ENCODE measurements at places on chromosomes 5 and 9. TPM values are rescaled to one million over a fixed set of nuclear protein-coding genes. Genes with fewer than 3 reads are reported as not detected.
A peak's percentile ranks its signal among the peaks of the same experiment; 100 is the strongest.

Gene PRRX2
- total RNA-seq: 0.49 TPM

- no peaks in the 10 kb centered on the region for H3K27me3 ChIP-seq
- H3K4me1 ChIP-seq: peaks cover 23% of the 10 kb centered on the region
- no peak for DNase-seq
- no peak overlapping the region for H3K4me3 ChIP-seq
- no peaks in the 10 kb centered on the region for H3K36me3 ChIP-seq
These were observed 33.6 kb upstream of the COL5A1 start for GRCh38 chr9:134607971-134608370.

DNA sequence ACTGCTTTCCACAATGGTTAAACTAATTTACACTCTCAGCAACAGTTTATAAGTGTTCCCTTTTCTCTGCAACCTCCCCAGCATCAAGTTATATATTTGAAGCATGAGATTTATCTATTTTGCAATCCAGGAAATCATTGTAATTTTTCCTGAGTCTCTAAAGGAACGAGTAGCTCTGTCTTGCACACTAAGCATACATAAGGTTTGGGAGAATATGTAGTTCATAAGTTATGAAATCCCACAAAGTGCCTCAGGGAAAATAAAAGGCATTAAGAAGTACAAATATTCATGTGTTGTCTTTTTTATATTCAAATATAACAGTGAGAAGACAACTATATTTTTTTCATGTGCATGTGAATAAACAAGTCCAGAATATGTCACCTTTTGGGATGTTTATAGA lies 377.1 kb upstream of the RORB start:
- DNase-seq: no peak
- H3K4me3 ChIP-seq: no peak overlapping the region
- no peaks in the 10 kb centered on the region for H3K36me3 ChIP-seq
- no peak overlapping the region for H3K27ac ChIP-seq
- H3K27me3 ChIP-seq: no peaks in the 10 kb centered on the region

Gene PCDHGC3
- total RNA-seq: 31.4 TPM

Gene CBY3
- not detected for total RNA-seq

Gene CD274
- total RNA-seq: 1.4 TPM

GRCh38 chr9:116156621-116157314 lies 3.2 kb downstream of the PAPPA start:
- DNase-seq: peak; percentile 80
- H3K4me3 ChIP-seq: no peak overlapping the region
- peaks cover 34% of the 10 kb centered on the region for H3K4me1 ChIP-seq
- H3K27me3 ChIP-seq: peaks cover 12% of the 10 kb centered on the region

DNA sequence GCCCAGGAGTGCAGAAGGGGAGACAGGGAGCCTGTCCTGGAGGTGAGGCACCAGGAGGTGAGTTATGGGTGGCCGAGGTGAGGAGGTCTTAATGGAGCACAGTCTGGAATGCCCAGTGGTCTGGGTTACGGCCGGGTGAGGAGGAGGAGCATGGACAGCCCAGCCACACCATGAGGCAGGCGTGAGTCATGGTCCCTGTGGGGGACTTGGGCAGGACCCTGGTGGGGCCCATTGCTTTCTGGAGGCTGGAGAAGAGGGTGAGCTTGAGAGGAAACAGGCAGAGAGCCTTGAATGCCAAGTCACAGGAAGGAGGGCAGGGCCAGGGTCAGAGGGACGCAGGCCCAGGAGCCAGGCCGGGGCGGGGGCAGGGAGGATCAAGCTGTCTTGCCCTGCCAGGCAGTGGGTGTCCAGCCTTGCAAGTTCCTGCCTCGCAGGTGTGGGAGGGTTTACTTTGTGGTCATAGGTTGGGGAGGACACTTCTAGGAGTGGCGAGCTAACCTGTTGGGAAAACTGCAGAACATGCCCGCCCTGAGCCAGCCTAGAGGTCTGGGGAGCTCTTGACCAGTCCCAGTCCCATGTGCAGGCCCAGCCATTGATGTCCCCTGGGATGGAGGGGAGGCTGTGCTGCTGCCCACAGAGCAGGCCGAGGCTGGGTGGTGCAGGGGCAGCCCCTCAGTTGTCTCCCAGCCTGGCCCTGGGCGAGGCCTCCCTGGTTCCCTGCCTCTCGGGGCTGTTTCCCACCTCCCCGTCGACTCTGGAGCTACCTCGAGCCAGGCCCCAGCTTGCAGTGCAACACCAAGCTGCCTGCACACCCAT lies 2.8 kb downstream of the CACNA1B start:
- H3K27ac ChIP-seq: no peak overlapping the region
- H3K4me1 ChIP-seq: no peaks in the 10 kb centered on the region
- H3K36me3 ChIP-seq: no peaks in the 10 kb centered on the region
- H3K27me3 ChIP-seq: peaks cover 34% of the 10 kb centered on the region
- no peak for DNase-seq

Gene SPINK7
- not detected for total RNA-seq

Gene IFNA13
- total RNA-seq: not detected

Gene PCDHGA1
- total RNA-seq: 0.71 TPM

- H3K36me3 ChIP-seq: no peaks in the 10 kb centered on the region
- H3K4me1 ChIP-seq: no peaks in the 10 kb centered on the region
- DNase-seq: no peak
- H3K27me3 ChIP-seq: no peaks in the 10 kb centered on the region
- H3K4me3 ChIP-seq: no peak overlapping the region
These were observed 212.2 kb downstream of the PCSK1 start for GRCh38 chr5:96220610-96221390.

DNA sequence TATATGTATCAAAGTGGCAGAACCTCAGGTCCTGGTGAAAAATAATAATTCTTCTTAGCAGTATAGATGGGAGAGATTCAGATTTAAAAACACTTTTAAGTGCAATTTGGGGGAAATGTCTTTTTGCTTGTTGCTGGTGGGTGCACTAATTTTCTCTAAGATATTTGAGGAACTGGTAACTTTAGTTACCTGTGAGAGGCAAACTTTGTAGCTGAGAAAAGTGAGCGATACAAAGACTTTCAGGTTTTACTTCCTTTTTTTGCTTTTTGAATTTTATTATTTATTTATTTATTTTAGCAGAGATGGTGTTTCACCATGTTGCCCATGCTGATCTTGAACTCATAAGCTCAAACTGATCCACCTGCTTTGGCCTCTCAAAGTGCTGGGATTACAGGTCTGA lies 303.1 kb upstream of the PTGER4 start:
- no peaks in the 10 kb centered on the region for H3K27me3 ChIP-seq
- no peak overlapping the region for H3K4me3 ChIP-seq
- DNase-seq: no peak
- no peak overlapping the region for H3K27ac ChIP-seq

- H3K27ac ChIP-seq: no peak overlapping the region
- H3K36me3 ChIP-seq: no peaks in the 10 kb centered on the region
- no peak overlapping the region for H3K4me3 ChIP-seq
- H3K27me3 ChIP-seq: no peaks in the 10 kb centered on the region
These were observed 37.3 kb upstream of the WWC1 start for GRCh38 chr5:168254013-168254693.

DNA sequence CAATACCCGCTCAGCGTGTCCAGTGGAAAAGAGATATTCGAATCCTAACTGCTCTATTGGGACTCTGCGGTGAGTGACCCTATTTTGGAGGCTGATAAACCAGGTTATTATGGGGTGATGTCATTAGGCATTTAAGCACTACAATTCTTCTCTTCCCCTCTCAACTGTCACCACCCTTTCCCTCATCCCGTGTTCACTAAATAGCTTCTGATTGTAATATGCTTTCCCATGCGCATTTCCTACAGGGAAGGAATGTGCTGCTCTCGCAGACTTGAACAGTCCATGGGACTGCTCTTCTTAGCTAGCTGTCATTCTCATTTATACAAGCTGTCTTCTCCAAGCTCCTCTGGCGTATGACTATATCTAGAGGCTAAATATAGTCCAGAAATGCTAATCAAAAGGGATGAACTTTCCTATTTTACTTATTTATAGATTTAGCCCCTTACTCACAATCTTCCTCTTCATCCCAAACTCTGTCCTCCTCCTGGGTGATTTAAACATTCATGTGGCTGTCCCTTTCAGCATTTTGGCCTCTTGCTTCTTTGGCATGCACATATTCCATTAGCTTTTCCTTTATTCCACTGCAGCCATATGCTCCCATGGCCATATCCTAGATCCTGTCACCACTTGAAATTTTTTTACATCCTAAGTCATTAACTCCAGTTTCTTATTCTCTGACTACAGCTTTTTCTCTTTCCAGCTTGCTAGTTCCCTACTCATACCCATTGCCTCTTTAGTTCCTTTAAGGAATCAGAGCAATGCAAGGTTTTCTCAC lies 39.6 kb upstream of the CSNK1G3 start:
- H3K27me3 ChIP-seq: no peaks in the 10 kb centered on the region
- H3K4me1 ChIP-seq: no peaks in the 10 kb centered on the region
- no peak overlapping the region for H3K27ac ChIP-seq
- H3K36me3 ChIP-seq: no peaks in the 10 kb centered on the region

DNA sequence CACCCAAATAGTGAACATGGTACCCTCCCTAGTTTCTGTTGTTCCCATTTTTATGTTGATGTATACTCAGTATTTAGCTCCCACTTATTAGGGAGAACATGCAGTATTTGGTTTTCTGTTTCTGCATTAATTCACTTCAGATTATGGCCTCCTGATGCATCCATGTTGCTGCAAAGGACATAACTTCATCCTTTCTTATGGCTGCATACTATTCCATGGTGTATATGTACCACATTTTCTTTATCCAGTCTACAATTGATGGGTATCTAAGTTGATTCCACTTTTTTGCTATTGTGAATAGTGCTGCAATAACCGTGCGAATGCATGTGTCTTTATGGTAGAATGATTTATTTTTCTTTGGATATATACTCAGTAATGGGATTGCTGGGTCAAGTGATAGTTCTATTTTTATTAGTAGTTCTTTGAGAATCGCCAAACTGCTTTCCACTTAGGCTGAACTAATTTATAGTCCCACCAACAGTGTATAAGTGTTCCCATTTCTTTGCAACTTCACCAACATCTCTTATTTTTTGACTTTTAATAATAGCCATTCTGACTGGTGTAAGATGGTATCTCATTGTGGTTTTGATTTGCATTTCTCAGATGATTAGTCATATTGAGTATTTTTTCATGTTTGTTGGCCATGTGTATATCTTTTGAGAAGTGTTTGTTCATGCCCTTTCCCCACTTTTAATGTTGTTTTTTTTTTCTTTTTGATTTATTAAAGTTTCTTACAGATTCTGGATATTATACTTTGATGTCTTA lies 79.6 kb downstream of the SMIM15 start:
- no peaks in the 10 kb centered on the region for H3K27me3 ChIP-seq
- H3K4me1 ChIP-seq: no peaks in the 10 kb centered on the region
- no peak overlapping the region for H3K27ac ChIP-seq
- no peaks in the 10 kb centered on the region for H3K36me3 ChIP-seq
- no peak overlapping the region for H3K4me3 ChIP-seq
- DNase-seq: no peak

Gene MAP1B
- 659 TPM for total RNA-seq

DNA sequence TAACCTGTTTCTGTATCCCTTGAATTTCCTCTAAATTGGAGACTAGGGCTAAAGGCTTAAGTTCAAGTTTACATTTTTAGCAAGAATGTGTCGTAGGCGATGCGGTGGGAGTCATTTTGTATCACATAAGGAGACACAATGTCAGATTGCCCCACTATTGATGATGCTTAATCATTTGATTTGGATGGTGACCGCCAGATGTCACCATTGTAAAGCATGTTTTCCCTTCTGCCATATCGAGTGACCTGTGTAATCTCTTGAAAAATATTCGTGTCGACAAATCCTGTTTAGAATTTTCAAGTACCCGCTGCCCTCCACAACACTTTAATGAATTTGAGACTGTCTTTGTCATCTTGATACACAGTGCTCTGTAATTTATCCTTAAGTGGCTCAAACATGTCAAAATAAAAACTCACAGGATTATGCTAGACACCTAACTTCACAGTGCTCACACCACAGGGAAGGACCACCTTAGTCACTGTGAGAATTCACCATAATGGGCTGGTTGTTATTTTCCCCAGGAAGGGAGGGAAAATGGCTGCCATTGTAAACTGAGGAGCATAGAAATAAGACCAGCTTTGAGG lies 34.5 kb upstream of the SLC46A2 start:
- H3K4me3 ChIP-seq: no peak overlapping the region
- no peaks in the 10 kb centered on the region for H3K4me1 ChIP-seq
- H3K27ac ChIP-seq: no peak overlapping the region
- no peaks in the 10 kb centered on the region for H3K27me3 ChIP-seq
- no peaks in the 10 kb centered on the region for H3K36me3 ChIP-seq
- no peak for DNase-seq

GRCh38 chr9:93830606-93831005 lies 124.5 kb downstream of the BARX1 start:
- H3K27ac ChIP-seq: no peak overlapping the region
- DNase-seq: no peak
- peaks cover 6% of the 10 kb centered on the region for H3K27me3 ChIP-seq
- peaks cover 16% of the 10 kb centered on the region for H3K4me1 ChIP-seq

- no peak overlapping the region for H3K27ac ChIP-seq
- no peak for DNase-seq
- no peaks in the 10 kb centered on the region for H3K4me1 ChIP-seq
- H3K36me3 ChIP-seq: no peaks in the 10 kb centered on the region
- H3K4me3 ChIP-seq: no peak overlapping the region
These were observed 69.8 kb upstream of the BASP1 start for GRCh38 chr5:17147617-17148016.

DNA sequence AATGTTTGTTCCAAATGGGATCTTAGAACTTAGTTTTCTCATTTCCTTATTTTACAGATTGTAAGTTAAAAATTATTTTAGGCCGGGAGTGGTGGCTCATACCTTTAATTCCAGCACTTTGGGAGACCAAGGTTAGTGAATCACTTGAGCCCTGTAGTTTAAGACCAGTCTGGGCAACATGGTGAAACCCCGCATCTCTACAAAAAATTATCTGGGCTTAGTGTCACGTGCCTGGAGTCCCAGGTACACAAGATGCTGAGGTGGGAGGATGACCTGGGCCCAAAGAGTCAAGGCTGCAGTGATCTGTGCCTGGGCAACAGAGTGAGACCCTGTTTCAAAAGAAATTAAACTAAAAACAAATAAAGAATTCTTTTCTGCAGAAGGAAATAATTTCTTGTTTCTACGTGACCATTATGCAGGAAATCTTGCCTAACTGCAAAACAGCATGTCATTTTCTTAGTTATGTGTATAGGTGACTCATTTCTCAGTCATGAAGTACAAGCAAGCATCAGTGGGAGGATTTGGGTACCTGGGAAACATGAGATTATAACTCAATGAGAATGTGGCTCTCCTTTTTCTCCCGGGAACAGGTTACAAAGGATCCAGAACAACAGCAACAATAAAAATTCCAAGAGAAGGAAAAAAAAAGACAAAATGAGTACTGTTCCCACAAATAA lies 375.1 kb upstream of the ST8SIA4 start:
- H3K4me1 ChIP-seq: no peaks in the 10 kb centered on the region
- no peak for DNase-seq
- no peaks in the 10 kb centered on the region for H3K27me3 ChIP-seq
- H3K4me3 ChIP-seq: no peak overlapping the region
- no peaks in the 10 kb centered on the region for H3K36me3 ChIP-seq

- H3K27me3 ChIP-seq: no peaks in the 10 kb centered on the region
- peaks cover 86% of the 10 kb centered on the region for H3K4me1 ChIP-seq
- H3K36me3 ChIP-seq: no peaks in the 10 kb centered on the region
These were observed 39.6 kb downstream of the SH3PXD2B start for GRCh38 chr5:172414531-172415361.

Gene SLC35A4
- total RNA-seq: 14.2 TPM

- H3K4me1 ChIP-seq: no peaks in the 10 kb centered on the region
- H3K27me3 ChIP-seq: no peaks in the 10 kb centered on the region
- H3K36me3 ChIP-seq: no peaks in the 10 kb centered on the region
- DNase-seq: no peak
These were observed 257.4 kb upstream of the TRPC7 start for GRCh38 chr5:136622747-136623146.

- H3K27ac ChIP-seq: no peak overlapping the region
- H3K4me3 ChIP-seq: no peak overlapping the region
- no peaks in the 10 kb centered on the region for H3K36me3 ChIP-seq
- no peaks in the 10 kb centered on the region for H3K27me3 ChIP-seq
- DNase-seq: no peak
- no peaks in the 10 kb centered on the region for H3K4me1 ChIP-seq
These were observed 10.3 kb downstream of the FST start for GRCh38 chr5:53490747-53491146.
